Stimulated activated CD8-positive, alpha-beta memory T cell treated with anti-CD3 and anti-CD28 coated beads, Interleukin-4, amount 100 ng/mL, for 24 hours (primary cell): ENCODE measurements at places on chromosomes 3 and 15.

DNA sequence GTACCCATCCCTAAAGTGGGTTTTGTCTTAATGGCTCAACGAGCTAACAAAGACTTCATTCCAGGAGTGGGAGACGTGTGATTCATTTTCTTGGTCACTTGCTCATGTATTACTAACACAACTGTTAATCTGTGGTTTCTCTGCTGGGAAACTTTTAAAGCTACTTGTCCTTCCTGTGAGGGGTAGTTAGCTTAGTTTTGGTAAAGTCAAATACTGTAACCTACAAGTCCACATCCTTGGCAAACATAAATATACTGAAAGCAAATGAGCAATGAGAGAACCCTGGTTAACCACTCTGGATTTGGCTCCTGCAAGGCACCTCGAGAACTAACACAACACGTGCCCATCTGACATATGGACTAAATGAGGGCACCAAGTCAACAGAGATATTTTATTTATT lies 19.9 kb downstream of the NOX5 start:
- no peak for DNase-seq

GRCh38 chr15:28868744-28869345 lies 16.9 kb upstream of the APBA2 start:
- no peak for DNase-seq

- DNase-seq = no peak
These were observed 12.2 kb downstream of the CALML4 start for GRCh38 chr15:68192804-68193486.

- DNase-seq = no peak
These were observed 9.6 kb upstream of the SMARCC1 start for GRCh38 chr3:47791193-47791855.

- DNase-seq = no peak
These were observed 8.0 kb downstream of the TRAK1 start for GRCh38 chr3:42099020-42099765.

GRCh38 chr15:61084472-61084871 lies 144.6 kb downstream of the RORA start:
- DNase-seq = no peak

DNA sequence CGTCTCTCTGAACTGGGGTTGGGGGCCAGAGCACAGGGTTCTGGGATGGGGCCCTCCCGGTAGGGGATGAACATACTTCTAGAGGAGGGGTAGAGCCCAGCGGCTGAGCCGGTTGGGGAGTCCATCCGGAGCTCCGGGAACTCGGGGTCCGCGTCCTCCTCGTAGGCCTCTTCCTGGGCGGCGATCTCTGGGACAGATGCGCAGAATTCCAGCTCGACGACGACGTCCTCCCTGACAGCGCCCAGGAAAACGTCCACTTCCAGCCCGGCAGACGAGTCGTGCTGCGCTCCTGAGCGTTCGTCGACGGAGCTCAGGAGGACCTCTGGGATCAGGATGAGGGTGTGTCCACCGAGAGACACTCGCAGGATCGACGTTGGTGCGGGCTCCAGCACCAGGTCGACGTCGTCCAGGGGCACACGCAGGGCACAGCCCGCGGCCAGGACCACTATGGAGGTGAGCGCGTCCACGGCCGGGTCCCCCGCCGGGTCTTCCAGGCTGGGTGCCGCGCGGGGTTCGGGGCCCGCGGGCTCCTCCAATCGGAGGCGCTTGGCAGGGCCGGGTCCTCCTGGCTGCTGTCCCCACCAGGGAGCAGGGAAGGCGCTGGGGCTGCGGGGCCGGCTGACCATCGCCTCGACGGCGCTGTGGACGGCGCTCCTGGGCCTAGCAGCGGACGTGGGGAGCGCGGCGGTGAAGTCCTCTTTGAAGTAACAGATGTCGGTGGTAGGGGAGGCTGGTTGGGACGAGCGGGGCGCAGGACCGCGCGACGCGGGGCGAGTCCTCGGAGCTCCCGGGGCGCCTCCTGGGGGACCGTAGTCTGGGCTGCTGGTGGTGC lies 474 bp downstream of the PRR23B start:
- DNase-seq = no peak

DNA sequence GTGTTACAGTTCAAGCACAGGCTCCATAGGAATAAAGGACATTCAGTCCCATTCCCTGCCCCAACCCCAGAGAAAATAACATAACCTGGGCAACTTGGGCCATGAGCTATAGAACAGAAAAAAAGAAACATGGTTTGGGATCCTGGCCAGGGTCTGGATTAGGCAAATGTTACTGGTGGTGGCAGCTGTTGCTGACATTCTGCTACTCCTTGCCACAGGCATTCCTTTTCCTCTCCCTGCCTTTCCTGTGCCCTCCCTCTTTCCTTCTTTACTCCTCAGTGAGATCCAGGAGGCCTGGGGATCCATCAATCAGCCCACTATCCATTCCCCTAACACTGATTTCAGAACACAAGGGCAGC lies 129.1 kb downstream of the NTRK3 start:
- no peak for DNase-seq

DNA sequence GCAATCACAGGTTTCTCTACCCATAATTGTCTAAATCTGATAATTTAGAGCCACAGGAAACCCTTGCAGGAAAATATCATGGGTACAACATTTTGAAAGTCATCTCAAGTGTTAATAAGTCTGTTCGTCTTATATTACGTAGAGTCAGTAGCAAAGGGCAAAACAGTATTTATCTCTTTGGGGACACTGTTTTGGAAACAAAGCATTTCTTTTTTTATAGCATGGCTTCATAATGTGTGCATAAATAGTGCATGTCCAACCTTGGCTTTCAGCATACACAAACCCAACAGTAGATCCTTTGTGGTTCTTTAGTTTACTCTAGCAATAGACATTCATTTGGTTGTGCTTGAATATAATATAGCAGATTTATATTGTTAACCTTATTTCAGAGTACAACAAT lies 24.0 kb downstream of the ST3GAL6 start:
- no peak for DNase-seq

DNA sequence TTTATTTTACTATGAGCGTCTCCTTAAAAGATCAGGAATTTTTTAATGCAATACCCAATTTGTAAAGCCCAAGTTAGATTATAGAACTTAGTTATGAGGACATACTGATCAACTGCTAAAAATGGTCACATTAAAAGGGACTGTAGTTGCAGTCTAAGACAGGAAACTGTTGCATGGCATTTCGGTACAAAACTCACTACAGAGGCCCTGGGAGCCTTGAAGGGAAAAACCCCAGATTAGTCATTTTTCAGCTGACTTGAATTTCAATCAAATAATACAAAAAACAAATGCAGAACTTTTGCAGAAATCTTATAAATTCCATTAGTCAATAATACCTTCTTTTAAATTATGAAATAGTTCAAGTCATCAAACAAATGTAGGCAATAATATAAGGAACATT lies 6.9 kb upstream of the PTX3 start:
- DNase-seq = no peak

GRCh38 chr15:63288778-63289378 lies 11.5 kb downstream of the APH1B start:
- no peak for DNase-seq
